ENCODE measurements at places on chromosomes 2 and 18. TPM values are rescaled to one million over a fixed set of nuclear protein-coding genes. Genes with fewer than 3 reads are reported as not detected.

Gene NT5DC4
- total RNA-seq, result not detected

Gene POTEJ
- total RNA-seq, result not detected

Gene OSBPL1A
- 22.2 TPM for total RNA-seq

Gene CYP27A1
- 2.9 TPM for total RNA-seq

Gene FEV
- total RNA-seq, result not detected

Gene CHRND
- not detected for total RNA-seq

Gene PRKAG3
- total RNA-seq, result not detected

Gene CFAP65
- total RNA-seq, result not detected

Gene APOB
- under 0.01 TPM for total RNA-seq

Gene TMEM169
- 0.65 TPM for total RNA-seq

Gene SCYGR4
- total RNA-seq, result not detected

Gene CENPA
- 1.6 TPM for total RNA-seq

Gene FSHR
- not detected for total RNA-seq

All from cardiac atrium fibroblast (primary cell).